ENCODE measurements at places on chromosomes 1 and 21. TPM values are rescaled to one million over a fixed set of nuclear protein-coding genes. Genes with fewer than 3 reads are reported as not detected.

KNCN gene
- total RNA-seq: not detected

CFAP45 gene
- total RNA-seq: 0.18 TPM

GRCh38 chr1:33424610-33425009 is 6.3 kb downstream of the PHC2 start:
- DNase-seq: no peak

DNA sequence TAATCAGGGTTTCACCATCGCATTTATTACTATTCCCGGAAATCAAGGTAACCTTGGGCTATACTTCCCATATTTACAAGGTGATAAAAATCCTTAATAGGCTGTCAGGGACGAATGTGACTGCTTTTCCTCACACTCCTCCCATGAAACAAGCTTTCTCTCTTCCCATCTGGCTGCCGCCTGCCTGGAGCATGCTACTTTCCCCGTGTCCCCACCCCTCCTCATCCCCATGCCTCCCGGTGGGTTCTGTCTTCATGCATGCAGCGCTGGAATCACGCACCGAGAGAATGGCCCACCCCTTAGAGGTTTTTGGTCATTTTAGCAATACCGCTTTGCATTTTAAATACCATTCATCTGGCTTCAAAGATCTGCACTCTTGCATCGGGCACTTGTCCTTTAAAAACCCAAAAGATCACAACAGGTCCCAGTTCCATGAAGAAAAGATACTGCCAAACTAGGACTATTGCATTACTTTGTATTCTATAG is 339.1 kb downstream of the NTNG1 start:
- no peak for DNase-seq

- no peak for DNase-seq
Measured at GRCh38 chr1:84743896-84744295, 53.6 kb upstream of the SSX2IP start.

All from mesothelial cell of epicardium (in vitro differentiated cells).